Activated T-cell treated with anti-CD3 and anti-CD28 coated beads, Interleukin-2, amount 50 U/mL, for 72 hours (primary cell): ENCODE measurements at places on chromosomes 3 and 15. TPM values are rescaled to one million over a fixed set of nuclear protein-coding genes. Genes with fewer than 3 reads are reported as not detected.

NEK10 gene
- total RNA-seq, result 0.36 TPM

SPSB4 gene
- total RNA-seq, result not detected

HYAL1 gene
- not detected for total RNA-seq

GRCh38 chr3:13538520-13539291 is 10.2 kb upstream of the FBLN2 start:
- H3K4me1 ChIP-seq, result peaks cover 11% of the 10 kb centered on the region
- H3K27me3 ChIP-seq, result peaks cover 3% of the 10 kb centered on the region
- H3K27ac ChIP-seq, result no peak overlapping the region
- no peak for DNase-seq

- no peak overlapping the region for H3K27ac ChIP-seq
- H3K4me3 ChIP-seq, result no peak overlapping the region
- no peak for DNase-seq
- H3K27me3 ChIP-seq, result no peaks in the 10 kb centered on the region
These were observed 592.4 kb downstream of the EPHA3 start for GRCh38 chr3:89699771-89700170.

GRCh38 chr3:14199641-14200040 is 21.0 kb downstream of the LSM3 start:
- no peaks in the 10 kb centered on the region for H3K4me1 ChIP-seq
- peak overlapping the region; percentile 38 for H3K27ac ChIP-seq
- peaks cover 4% of the 10 kb centered on the region for H3K36me3 ChIP-seq
- no peak overlapping the region for H3K4me3 ChIP-seq
- H3K27me3 ChIP-seq, result no peaks in the 10 kb centered on the region

DNA sequence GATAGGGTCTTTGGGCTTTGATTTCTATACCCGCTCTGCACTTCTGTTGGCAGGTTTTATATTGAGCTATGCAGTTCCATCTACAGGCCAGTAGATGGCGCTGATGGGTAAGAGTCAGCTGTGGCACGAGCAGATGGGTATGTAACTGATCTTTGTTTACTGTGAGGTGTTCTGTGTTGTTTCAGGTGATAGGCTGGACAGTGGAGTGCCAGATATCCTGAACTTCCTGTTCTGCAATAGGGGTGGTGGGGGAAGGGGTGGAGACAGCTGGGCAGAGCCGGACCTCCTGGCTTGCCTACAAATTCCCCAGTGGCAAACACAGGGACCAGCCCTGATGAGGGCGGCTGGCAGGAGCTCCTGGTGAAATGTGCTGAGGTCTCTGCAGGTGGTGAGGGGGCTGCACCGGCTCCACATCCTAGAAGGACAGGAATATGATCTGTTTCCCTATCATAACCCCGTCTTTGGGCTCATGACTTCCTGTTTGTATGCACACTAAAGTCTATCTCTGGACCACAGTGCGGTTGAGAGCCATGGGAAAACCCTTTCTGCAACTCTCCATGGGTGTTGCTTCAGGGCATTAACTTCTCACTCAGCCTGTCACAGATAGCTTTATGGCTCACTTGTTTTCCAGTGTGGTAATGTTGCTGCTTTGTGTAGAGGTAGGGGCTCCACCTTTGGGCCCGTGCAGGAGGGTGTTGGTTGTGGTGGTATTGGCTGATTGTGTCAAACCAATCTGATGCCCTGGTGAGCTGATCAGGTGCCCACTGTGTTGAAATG is 13.4 kb upstream of the FAM98B start:
- DNase-seq, result peak; percentile 51
- H3K4me1 ChIP-seq, result peaks cover 4% of the 10 kb centered on the region
- H3K27me3 ChIP-seq, result peaks cover 29% of the 10 kb centered on the region
- peak overlapping the region; percentile 38 for H3K4me3 ChIP-seq
- no peak overlapping the region for H3K27ac ChIP-seq

GRCh38 chr3:105513042-105513441 is 146.3 kb downstream of the ALCAM start:
- no peak for DNase-seq
- H3K4me3 ChIP-seq, result no peak overlapping the region
- no peaks in the 10 kb centered on the region for H3K4me1 ChIP-seq
- H3K27me3 ChIP-seq, result no peaks in the 10 kb centered on the region
- H3K36me3 ChIP-seq, result no peaks in the 10 kb centered on the region

- no peak overlapping the region for H3K4me3 ChIP-seq
- no peak overlapping the region for H3K27ac ChIP-seq
- H3K4me1 ChIP-seq, result no peaks in the 10 kb centered on the region
These were observed 1412.9 kb upstream of the ALCAM start for GRCh38 chr3:103953796-103954195.

DNA sequence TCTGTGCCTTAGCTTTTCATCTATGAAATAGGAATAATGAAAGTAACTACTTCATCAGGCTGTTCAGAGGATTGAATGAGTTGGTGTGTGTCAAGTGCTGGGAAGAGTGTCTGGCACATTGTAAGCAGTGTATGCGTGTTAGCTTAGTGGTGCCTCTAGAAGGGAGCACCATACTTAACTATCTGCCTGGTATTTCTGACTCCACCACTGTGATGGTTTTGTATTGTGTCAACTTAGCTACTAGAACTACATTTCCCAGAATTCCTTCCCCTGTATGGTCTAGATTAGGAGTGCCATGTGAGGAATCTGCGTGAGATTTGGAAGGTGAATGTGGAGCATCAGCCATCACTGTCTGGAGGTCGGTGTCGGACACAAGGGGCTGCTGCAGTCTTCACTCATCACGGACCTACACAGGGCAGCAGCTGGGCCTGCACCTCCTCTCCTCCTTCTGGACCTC is 115.4 kb upstream of the GALNT15 start:
- no peaks in the 10 kb centered on the region for H3K36me3 ChIP-seq
- no peak overlapping the region for H3K4me3 ChIP-seq
- H3K27me3 ChIP-seq, result no peaks in the 10 kb centered on the region
- DNase-seq, result no peak
- H3K27ac ChIP-seq, result no peak overlapping the region
- H3K4me1 ChIP-seq, result no peaks in the 10 kb centered on the region

GRCh38 chr3:11655196-11655928 is 11.6 kb upstream of the VGLL4 start:
- peaks cover 6% of the 10 kb centered on the region for H3K4me1 ChIP-seq
- no peak overlapping the region for H3K27ac ChIP-seq
- peak; percentile 38 for DNase-seq
- no peaks in the 10 kb centered on the region for H3K27me3 ChIP-seq
- H3K4me3 ChIP-seq, result no peak overlapping the region

GRCh38 chr3:43872301-43872700 is 181.6 kb downstream of the ABHD5 start:
- DNase-seq, result no peak
- no peak overlapping the region for H3K27ac ChIP-seq
- peaks cover 49% of the 10 kb centered on the region for H3K27me3 ChIP-seq
- H3K4me1 ChIP-seq, result peaks cover 6% of the 10 kb centered on the region

DNA sequence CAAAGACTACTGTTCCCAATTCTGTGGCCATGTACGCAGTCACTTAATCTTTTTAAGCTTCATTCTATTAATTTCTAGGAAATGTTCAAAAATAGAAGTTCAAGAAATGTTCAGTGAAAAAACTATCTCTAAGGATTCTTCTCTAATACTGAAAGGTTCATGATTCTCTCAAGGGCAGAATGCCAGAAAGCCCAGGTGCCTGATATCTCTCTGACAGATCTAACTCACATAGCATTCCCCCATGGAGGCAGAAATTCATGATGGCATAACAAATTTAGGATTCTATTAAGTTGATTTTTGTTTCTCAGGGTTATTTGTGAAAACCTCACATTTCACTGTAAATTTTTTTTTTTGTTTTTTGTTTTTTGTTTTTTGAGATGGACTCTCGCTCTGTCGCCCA is 17.5 kb downstream of the CHRM5 start:
- peaks cover 6% of the 10 kb centered on the region for H3K4me1 ChIP-seq
- H3K27me3 ChIP-seq, result no peaks in the 10 kb centered on the region
- no peak overlapping the region for H3K4me3 ChIP-seq
- no peak for DNase-seq
- no peaks in the 10 kb centered on the region for H3K36me3 ChIP-seq

DNA sequence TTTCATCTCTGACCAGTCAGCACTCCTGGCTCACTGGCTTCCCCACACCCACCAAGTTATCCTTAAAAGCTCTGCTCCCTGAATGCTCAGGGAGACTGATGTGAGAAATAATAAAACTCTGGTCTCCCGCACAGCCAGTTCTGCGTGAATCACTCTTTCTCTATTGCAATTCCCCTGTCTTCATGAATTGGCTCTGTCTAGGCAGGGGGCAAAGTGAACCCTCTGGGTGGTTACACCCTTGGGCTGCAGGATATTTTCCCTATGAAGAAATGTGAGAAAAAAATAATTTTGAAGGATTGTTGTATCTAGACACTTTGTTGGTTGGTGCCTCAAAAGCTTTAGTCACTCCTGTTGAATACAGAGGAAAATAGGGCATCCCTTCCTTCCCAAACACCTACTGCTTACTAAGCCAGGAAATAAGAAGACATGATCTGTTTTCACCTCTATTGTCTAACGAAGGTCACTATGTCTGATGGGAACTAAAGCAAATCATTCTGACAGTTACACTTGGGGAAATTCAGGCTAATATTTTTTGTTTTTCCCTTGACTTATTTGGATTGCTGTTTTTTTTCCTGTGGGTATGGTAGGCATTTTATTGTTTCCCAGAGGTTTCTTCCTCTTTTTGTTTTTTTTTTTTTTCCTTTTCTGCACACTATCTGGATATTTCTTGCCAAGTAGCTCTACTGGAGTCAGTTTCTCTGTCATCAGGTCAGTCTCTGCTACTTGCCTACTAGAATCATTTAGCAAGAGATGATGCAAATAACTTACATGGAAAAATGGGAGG is 15.3 kb upstream of the TNFSF10 start:
- H3K27ac ChIP-seq, result peak overlapping the region; percentile 93
- no peak for DNase-seq
- H3K27me3 ChIP-seq, result no peaks in the 10 kb centered on the region

GRCh38 chr15:36992454-36992853 is 107.9 kb downstream of the MEIS2 start:
- DNase-seq, result no peak
- no peaks in the 10 kb centered on the region for H3K36me3 ChIP-seq
- H3K4me1 ChIP-seq, result no peaks in the 10 kb centered on the region
- H3K27me3 ChIP-seq, result no peaks in the 10 kb centered on the region
- H3K27ac ChIP-seq, result no peak overlapping the region
